ENCODE measurements at places on chromosomes 5 and 9.

- DNase-seq: peak; percentile 18
Observed at GRCh38 chr5:181052672-181053487, 12.8 kb downstream of the BTNL9 start.

GRCh38 chr9:123682746-123683145, 247.2 kb downstream of the DENND1A start:
- no peak for DNase-seq

- no peak for DNase-seq
Observed at GRCh38 chr9:72292256-72292682, 72.7 kb downstream of the ZFAND5 start.

- DNase-seq: no peak
Observed at GRCh38 chr9:70413464-70413798, 1.0 kb downstream of the KLF9 start.

DNA sequence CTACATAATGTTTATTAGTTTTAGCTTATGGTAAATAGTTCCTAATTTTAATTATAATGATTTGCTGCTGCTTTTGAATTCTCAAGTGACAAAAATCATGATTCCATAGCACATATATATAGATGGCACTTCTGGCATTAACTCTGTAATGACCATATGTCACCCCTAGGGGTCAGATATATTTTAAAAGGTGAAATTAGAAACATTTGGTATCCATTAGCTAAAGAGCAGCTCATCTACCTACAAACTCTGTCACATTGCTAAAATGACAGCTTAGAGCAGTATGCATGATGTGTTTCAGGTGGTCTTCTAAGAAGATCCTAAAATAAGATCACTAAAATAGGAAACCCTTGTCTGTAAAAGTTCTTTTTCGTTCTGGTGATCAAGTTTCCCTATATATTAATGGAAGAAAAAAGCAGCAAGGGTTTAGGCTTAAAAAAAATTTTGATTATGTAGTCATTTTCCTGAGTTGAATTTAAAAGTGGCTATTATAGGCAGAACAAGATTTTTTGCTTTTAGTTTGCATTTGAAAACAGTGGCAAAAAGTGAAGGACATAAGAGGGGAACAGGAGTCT, 157.7 kb upstream of the POU5F2 start:
- DNase-seq: no peak

DNA sequence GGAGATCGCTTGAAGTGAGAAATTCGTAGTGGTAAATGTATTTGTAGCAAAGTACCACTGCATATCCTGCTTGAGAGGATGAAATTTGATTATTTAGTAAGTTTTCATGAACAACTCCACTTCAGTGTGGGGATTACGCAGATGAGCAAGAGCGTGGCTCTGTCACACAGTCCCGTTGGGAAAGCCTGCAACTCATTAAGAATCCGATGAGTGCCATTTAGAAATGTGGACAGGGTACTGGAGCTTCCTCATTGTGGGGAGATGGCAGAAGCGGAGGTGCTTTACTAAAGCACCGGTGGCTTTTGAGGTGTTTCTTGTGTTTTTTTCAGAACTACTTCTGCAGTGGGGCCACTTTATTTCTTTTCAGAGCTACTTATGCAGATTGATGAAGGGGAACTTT, 1.4 kb downstream of the TJP2 start:
- no peak for DNase-seq

DNA sequence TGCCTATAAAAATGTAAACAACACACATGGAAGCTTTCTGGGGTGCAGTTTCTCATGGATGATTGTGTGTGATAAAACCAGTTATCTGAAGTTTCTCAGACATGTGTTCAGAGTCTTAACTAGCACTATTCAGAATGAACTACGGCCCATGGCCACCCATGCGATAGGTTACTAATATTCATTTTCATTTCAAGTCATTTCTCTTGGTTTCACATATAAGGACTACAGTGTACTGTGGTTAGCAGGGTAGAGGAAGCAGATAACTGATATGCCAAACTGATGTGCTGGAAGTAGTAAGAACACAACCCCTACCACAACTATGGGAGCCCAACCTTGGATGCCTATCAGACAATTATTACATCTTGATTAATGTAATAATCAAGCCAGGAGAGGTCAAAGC, 372.1 kb downstream of the DTWD2 start:
- no peak for DNase-seq
